ENCODE measurements at places on chromosomes 16 and 17.

DNA sequence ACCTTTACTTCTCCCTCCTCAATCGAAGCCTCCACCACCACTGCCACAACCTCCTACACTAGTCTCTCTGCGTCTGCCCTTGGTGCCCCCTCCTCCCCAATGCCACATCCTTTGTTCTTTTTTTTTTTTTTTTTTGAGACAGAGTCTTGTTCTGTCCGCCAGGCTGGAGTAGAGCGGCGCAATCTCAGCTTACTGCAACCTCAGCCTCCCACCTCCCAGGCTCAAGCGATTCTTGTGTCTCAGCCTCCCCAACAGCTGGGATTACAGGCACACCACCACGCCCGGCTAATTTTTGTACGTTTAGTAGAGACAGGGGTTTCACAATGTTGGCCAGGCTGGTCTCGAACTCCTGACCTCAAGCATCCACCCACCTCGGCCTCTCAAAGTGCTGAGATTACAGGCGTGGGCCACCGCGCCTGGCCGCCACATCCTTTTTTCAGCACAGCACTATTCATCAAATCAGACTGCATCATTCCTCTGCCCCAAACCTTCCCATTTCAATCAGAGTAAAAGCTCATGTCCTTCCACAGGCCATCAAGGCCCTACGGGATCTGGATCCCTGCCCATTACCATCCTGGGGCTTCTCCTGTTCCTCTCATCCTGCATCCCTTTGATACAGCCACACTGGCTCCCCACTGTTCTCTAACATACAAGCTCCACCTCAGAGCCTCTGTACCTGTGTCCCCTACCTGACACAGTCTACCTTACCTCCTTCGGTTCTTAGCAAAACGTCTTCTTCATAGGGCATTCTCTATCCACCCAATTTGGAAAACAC is 2.0 kb downstream of the KLHL11 start:
- DNase-seq = peak; percentile 7

DNA sequence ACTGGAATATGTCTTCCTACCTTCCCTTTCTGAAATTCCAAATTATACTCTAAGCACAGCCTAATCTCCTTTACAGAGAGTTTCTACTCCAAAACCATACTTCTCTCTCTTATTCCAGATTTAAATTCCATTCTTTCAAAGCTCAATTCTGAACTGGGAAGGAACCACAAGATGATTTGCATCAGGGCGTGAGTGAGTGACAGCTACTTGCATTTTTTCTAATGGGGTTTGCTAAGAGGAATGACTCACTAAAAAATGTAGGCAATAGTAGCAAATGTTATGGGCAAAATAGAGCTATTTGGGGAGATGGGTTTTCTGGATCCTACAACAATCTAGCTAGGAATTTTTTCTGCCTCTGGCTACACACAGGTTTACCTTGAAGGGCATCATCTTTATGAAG is 244.6 kb upstream of the PSMD7 start:
- DNase-seq = no peak

DNA sequence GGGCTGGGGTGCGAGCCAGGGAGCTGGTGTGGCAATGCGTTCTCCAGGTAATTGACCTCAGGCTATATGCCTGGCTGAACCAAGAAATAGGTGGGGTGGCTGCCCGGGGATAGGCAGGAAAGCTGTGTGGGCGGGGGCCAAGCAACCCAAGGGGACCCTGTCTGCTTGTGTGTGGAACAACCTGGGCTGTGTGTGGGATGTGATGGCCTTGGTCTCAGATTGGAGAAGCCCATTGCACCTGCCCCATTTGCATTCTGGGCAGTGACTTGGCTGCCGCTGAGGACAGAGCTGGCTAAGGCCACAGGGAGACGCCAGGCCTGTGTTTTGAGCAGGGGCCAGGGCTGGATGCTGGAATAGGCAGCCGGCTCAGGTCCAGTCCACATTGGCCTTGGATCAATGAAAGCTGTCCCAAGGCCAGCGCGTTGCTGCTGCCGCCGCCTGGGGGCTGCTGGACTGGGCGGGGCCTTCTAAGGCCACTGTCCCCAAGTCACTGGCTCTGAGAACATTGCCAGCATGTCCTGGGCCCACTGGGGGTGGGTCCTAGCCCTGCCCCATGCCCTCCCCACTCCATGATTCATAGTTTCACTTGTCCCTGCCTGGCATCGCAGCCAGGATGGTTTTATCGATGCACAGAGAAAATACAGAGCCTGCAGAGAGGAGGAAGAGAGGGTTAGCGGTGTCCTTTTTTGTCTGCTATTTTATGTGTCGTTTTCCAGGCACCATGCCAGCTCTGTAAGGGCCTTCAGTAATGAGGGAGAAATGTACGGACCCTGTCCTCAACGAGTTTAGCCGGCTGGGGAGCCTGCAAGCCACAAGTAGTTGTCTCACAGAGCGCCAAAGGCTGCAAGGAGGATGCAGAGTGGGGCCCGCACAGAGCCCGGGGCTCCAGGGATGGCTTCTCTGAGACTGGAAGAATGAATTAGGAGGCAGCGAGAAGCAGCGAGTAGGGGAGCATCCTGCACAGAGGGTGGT is 43.9 kb downstream of the NKD1 start:
- no peak for DNase-seq

GRCh38 chr17:1464186-1464585 is 8.2 kb upstream of the CRK start:
- DNase-seq = no peak

- DNase-seq = no peak
Observed at GRCh38 chr17:47728214-47728877, 4.7 kb upstream of the TBX21 start.

GRCh38 chr16:47872225-47872624 is 283.6 kb downstream of the ABCC12 start:
- DNase-seq = no peak

GRCh38 chr16:11824362-11824761 is 27.0 kb downstream of the RSL1D1 start:
- DNase-seq = no peak

GRCh38 chr16:57574086-57574485 is 31.6 kb downstream of the ADGRG5 start:
- DNase-seq = no peak

DNA sequence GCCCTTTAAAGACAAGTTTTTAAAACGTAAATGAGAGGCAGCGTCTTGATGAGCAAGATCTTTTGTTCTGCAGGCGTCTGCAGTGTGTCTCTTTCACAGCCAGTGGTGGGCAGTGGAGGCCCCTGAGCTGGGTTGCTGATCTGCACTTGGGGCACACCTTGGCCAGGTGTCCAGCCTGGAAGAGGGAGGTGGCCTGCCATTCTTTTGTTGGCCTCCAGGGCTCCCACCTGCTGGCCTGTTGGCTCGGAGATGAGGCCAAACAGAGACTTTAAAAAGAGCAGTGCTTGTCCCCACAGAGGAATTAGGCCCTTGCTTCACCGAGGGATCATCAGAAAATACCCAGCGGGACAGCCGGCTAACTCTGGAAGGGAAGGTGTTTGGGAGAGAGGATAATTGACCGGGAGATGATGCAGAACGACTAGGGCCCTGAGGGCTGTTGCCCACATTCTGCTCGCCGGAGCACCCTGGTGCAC is 145.9 kb upstream of the PLCG2 start:
- DNase-seq = no peak

DNA sequence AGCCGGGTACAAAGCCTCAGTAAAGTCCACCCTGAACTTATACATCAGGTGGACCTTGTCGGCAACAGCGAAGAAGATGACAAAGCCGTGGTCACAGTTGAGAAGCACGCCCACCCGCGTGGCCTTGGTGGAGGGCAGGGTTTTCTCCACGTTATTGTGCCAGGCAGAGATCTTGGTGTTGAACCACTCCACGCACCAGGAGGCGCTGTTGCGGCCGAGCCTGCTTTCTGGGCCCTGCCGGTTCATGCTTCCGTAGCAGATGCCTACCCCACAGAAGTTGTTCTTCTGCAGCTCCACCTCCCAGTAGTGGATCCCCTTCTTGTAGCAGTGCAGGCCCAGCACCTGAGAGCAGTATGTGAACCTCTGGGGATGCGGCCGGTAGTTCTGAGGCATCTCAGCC is 22.1 kb downstream of the TRIM25 start:
- DNase-seq = peak; percentile 67

DNA sequence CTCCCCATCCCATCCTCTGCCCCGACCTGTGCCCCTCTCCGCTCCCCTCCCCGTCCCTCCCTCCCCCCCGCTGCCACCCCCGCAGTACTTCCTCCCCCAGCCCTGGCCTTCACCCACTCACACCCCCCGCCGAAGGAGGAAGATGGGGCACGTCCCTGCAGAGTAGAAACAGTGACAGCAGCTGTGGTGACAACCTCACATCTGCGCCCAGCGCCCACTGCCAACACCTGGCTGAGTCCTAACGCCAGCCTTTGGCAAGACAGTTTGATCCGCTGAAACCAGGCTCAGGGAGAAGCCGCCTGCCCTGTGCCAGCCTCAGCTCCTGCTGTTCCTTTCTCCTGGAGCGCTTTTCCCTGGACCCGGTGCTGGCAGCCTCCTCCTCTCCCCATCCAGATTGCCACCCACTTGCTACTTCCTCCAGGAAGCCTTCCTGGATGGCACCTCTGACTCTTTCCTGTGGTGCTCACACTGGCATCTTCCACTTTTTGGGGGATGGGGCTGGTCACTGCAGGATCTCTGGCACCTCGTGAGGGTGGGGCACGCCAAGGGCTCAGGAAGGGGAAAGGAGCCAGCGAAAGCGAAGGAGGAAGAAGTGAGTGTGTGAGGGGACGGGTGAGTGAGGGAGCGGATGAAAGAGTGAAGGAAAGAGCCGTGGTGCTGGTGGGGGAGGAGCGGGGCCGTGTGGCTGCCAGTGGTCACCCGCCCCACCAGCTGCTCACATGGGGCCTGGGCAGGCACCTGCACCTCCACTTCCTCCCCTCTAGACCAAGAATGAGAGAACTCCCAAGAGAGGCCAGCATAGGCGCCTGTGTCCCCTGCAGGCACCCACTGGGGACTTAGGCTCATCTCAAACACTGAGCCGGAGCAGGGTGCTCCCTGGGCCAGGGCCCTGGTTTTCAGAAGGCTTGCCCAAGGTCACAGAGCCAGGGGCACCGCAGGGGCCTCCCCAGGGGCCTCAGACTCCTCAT is 27.0 kb downstream of the ZFPM1 start:
- peak; percentile 40 for DNase-seq

- no peak for DNase-seq
Observed at GRCh38 chr17:67124450-67125148, 80.2 kb downstream of the CACNG1 start.

DNA sequence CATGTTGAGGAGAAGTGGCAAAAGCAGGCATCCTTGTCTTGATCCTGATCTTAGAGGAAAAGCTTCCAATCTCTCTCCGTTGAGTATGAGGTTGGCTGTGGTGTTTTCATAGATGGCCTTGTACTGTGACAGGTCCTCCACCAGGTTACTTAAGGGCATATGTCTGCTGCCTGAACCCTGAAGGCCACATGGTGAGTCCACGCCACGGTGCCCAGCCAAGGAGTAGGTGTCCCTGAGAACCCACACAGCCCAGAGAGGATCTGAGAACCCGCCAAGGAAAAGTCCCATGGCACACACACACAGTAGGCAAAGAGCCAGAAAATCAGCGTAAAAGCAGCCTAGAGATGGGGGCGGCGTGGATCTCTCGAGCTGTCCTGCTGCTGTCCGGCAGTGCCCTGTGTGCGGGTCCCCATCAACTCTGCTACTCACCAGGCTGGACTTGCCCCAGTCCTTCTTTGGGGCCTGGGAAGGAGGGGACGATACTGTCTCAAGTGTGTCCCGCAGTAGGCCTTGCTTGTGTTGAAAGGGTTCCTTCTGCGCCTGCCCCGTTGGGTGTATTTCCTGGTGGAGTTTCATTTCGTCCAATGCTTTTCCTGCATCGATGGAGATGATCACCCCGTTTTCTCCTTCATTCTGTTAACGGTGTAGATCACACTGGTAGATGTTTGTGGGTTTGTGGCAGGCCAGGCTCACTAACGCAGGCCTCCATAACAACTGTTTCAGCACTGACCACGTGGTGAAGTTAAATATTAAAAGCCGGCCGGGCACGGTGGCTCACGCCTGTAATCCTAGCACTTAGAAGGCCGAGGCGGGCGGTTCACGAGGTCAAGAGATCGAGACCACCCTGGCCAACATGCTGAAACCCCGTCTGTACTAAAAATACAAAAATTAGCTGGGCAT is 90.8 kb upstream of the DNAH17 start:
- no peak for DNase-seq

GRCh38 chr16:84874004-84874435 is 54.2 kb downstream of the CRISPLD2 start:
- DNase-seq = no peak

DNA sequence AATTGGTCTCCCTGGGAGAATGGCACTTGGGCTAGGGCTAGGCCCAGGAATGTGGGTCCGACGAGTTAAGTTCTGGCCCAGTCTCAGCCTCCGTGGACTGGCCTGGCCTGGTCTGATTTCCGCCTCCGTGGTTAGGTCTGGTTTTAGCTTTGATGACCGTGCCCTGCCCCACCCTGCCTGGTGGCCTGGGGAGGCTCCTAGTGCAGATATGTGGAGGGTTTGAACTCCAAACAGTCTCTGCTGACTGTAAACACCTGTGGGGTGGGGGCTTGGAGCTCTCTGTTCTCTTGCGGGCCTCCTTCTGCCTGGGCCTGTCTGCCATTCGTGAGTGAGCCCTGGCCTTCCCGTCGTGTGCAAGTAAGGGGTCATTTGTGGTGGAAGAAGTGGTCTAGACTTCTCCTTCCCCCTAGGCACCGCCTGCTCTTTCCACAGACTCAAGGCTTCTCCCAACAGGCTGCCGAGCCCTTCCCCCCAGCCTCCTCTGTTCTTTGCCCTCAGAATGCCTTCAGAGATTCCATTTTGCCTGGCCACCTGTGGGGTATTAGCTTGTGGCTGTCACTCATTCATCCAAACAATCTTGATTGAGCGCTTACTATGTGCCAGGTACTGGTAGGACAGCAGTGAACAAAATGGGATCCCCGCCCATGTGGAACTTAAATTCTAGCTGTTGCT is 1.6 kb downstream of the ATP6V0C start:
- DNase-seq = no peak

DNA sequence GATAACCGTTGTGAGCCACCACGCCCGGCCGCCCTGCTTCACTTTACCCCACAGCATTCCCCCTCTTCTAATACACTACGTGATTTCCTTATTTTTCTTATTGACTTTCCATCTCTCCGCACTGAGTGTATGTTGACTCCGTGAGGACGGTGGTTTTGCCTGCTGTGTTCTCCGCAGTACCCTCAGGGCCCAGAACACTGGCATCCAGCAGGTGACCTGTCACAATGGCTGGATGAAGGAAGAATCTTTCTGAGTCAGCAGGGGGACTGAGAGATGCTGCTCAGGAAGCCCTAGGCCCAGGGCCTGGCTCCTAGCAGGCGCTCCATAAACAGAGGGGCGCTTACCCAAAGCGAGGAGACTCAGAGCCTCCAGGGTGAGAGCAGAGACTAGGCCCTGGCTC is 79.5 kb downstream of the RTN4RL1 start:
- no peak for DNase-seq

GRCh38 chr16:73794994-73795393 is 501.6 kb upstream of the PSMD7 start:
- no peak for DNase-seq
